Activated CD4-positive, CD25-positive, alpha-beta regulatory T cell treated with anti-CD3 and anti-CD28 coated beads, Interleukin-2, amount 50 U/mL, for 24 hours (primary cell): ENCODE measurements at places on chromosomes 13 and 19.

GRCh38 chr19:10625003-10625761, at the start of gene SLC44A2:
TSS of gene SLC44A2 (plus strand) at chr19:10625553. CDS start at chr19:10625634, 81 bp downstream.
- no peak for ATAC-seq

DNA sequence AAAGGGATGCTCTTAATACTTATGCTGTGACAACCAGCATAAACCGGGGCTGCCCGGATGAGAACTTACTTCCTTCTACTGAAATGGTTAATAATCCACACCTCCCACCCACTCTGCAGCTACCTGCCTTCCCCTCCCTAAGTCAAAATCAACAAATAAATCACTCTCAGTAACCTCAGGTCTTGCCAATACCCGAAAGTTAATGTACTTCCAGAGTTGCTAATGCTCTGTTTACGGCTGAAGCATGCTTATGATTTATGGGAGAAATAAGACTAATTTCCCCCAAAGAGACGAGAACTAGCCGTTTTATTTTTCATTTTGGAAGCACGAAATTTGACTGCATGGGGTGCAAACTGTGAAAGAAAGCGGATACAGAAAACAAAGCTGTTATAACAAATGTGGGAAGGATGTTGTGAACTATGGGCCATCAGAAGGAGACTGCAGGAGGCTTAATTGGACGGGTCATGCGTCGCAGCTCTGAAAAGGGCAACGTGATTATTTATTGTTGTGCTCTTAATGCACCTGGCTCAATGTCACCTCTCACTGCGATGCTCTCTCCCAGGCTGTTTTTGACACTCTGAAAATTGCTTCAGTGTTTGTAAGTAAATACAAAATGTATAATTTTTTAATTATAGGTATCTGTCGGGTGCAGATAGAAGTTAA, 114.0 kb upstream of the SLC7A1 start:
- ATAC-seq = no peak

DNA sequence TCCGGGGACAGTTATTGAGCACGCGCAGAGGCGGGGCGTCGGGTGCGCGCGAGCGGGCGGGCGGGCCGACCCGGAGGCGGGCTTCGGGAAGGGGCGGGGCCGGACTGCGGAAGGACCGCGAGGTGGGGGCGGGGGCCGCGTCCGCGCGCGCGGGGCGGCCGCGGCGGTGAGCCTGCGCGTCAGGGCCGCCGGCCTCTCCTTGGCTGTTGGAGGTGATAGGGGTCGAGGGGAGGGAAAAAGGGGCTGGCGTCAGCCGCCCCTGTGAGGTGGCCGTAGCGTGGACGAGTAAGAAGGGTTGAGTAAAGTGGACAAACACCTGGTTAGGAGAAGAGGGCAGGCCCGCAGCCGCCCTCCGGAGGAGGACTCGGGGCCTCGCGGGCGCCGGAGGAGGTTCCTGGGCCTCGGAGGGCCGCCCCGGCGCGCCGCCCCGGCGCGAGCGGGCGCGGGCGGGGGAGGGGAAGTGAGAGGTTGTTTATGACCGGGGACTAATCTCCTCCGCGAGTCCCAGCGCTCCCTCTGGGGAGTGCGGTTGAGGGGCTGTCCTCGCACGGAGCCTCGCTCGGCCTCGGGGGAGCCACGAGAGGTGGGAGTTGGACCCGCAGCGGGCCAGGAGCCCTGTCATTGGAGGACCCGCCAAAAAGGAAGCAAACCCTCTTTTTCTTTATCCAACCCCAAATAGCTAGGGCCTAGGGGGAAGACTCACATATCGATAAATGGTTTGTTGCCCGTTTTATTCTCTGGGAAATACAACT, 547 bp upstream of the INTS6 start:
- peak; percentile 34 for ATAC-seq

DNA sequence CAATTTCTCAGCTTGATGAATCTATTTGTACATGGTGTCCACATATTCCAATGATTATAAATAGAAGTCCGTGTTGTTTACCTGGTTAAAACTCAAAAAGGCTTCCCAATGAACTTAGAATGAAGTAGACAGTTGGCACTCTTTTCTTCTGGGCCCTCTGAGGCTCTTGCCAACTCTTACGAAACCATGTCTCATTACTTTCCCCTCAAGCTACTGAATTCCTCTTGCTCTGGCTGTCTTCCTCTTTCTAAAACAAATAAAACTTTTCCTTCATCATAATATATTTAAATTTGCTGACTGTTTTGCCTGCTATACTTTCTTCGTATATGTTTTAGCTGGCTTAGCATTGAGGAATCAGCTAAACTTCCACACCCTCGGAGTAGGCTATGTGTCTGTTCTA, 139.7 kb downstream of the SLITRK6 start:
- ATAC-seq = no peak

- ATAC-seq = no peak
Measured at GRCh38 chr13:59145381-59145780, 1018.3 kb downstream of the DIAPH3 start.

DNA sequence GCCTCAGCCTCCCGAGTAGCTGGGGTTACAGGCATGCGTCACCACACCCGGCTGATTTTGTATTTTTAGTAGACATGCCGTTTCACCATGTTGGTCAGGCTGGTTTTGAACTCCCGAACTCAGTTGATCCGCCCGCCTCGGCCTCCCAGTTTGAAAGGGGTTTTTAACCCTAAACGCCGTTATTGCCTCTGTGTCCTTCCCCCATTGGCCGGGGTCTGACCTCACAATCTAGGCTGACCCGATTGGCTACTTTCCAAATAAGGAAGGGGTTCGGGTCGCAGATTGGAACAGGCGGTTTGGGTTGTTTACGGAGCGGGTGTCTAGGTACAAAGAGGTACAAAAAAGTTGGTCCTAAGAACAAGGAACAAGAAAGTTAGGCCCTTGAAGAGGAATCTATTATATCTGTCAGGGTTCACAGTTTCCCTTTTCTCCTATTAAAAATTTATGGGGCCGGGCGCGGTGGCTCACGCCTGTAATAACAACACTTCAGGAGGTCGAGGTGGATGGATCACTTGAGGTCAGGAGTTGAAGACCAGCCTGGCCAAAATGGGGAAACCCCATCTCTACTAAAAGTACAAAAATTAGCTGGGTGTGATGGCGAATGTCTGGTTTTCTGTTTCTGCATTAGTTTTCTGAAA, 1.0 kb downstream of the ZNF253 start:
- peak; percentile 11 for ATAC-seq

DNA sequence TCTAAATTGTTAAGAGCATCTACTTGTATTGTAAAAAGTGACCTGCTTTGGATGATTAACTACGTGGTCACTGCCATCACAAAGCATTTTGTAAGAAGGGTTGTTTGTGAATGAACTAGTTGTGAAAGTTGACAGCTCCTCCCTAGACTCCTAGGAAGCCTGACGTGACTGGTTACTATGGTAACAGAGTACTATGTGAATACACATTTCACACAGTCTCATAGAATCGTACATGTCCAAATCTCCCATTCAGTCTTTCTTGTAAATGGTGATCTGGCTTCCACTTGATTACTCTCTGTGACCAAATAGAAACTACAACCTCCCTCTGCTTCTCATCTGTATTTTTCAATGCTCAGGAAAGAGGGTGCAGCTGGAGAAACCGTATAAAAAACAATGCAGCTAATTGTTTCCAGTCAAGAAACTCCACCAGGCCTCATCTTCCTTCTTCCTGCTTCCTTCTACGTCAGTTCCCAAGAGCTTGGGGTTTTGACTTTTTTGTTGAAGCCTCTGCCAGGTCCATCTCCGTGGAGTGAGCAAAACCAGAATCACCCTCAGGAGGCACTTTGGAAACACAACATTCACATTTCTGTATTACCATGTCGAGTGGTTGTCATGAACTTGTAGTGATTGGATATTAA, 83.4 kb downstream of the GPC6 start:
- no peak for ATAC-seq

- ATAC-seq = no peak
Measured at GRCh38 chr13:92843549-92843948, 383.1 kb upstream of the GPC6 start.

- ATAC-seq = no peak
Measured at GRCh38 chr13:83125791-83126190, 756.5 kb downstream of the SLITRK1 start.

DNA sequence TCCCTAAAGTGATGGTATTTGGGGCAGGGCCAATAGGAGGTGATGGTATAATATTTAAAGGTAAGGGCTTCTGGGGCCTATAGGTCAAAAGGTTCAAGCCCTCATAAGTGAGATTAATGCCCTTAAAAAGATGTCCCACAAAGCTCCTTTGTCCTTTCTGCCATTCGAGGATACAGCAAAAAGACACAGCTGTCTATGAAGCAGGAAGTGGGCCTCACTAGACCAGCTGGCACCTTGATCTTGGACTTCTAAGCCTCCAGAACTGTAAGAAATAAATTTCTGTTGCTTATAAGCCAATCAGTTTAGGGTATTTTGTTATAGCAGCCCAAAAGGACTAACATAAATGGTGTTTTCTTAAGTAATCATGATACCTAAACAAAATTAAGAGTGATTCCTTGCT, 27.2 kb upstream of the POU4F1 start:
- ATAC-seq = no peak

- ATAC-seq = no peak
Measured at GRCh38 chr13:50291611-50292010, 276.4 kb downstream of the KCNRG start.

- ATAC-seq = no peak
Measured at GRCh38 chr13:95154413-95154886, 146.8 kb downstream of the ABCC4 start.

- ATAC-seq = no peak
Measured at GRCh38 chr19:8184274-8184673, 24.9 kb upstream of the CERS4 start.

GRCh38 chr19:10290876-10291553, 1.3 kb downstream of the ICAM5 start:
- ATAC-seq = no peak

- no peak for ATAC-seq
Measured at GRCh38 chr13:60152904-60153303, 10.8 kb downstream of the DIAPH3 start.

- no peak for ATAC-seq
Measured at GRCh38 chr13:74774264-74774663, 640.1 kb upstream of the KLF12 start.
